Endodermal cell (in vitro differentiated cells): ENCODE measurements at places on chromosomes 6 and 20. TPM values are rescaled to one million over a fixed set of nuclear protein-coding genes. Genes with fewer than 3 reads are reported as not detected.

DNA sequence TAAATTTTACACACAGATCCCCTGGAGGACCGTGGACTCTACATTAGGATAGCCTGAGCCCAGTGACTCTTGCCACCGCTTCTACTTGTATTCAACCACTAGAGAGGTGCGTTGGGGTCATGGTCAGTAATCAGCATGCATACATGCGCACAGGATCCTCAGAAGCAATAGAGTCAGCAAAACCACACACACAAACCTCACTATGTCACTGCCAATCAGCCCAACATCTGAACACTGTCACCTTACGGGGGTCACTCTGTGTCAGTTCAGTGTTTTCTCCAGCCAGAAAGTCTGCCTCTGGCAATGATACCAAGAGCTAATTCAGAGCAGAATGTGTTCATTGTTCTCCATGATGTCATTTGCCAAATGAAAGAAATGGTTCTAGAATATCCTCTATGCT lies 225.3 kb downstream of the KHDC1L start:
- H3K36me3 ChIP-seq, result no peaks in the 10 kb centered on the region
- no peak overlapping the region for H3K4me3 ChIP-seq
- H3K4me1 ChIP-seq, result no peaks in the 10 kb centered on the region
- H3K27ac ChIP-seq, result no peak overlapping the region

- H3K27ac ChIP-seq, result no peak overlapping the region
- H3K36me3 ChIP-seq, result no peaks in the 10 kb centered on the region
- no peaks in the 10 kb centered on the region for H3K27me3 ChIP-seq
Measured at GRCh38 chr6:92714346-92714745, 705.0 kb downstream of the EPHA7 start.

GRCh38 chr6:137218473-137218916 lies 690 bp downstream of the IFNGR1 start:
- peak overlapping the region; percentile 78 for H3K27ac ChIP-seq
- DNase-seq, result peak; percentile 49
- H3K27me3 ChIP-seq, result no peaks in the 10 kb centered on the region

DNA sequence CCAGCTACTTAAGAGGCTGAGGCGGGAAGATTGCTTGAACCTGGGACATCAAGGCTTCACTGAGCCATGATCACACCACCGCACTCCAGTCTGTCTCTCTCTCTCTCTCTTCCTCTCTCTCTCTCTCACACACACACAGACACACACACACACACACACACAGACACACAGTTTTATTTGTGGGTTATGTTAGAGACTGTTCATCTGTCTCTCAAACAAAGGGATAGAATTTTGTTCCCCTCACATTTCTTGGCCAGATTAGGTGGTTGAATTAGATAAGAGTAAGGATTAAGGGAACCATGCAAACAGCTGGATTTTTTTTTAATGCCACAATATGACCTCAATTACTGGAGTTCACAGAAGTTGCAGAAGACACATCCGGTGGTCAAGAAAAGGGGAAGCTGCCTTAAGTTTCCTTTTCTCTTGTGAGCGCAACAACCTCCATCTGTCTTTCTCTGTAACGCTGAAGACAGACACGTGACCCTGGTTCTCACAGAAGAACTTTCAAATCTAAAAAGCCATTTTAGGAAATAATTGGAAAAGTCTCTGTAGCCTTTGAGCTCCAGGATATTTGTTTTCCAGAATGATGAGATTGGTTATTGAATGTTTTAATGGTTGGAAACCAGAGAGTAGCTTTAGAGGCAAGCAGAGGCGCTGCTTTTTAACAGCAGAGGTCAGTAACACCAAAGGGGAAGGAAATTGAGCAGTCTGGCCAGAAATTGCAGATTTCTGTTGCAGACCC lies 32.9 kb upstream of the LGSN start:
- peaks cover 3% of the 10 kb centered on the region for H3K4me1 ChIP-seq
- H3K27ac ChIP-seq, result no peak overlapping the region
- peak; percentile 70 for DNase-seq
- H3K4me3 ChIP-seq, result no peak overlapping the region

The CLPSL2 gene
- total RNA-seq, result 1.0 and 1.1 TPM in 2 replicates

The ISM1 gene
- total RNA-seq, result 0.93 and 1.1 TPM in 2 replicates

The RAB5IF gene
- 39.2 to 99.9 TPM (median 93.8 TPM) in 3 replicates for total RNA-seq

The AARS2 gene
- total RNA-seq, result 13.8 to 25.8 TPM (median 24.7 TPM) in 3 replicates
